ENCODE measurements at places on chromosomes 3 and 15.

DNA sequence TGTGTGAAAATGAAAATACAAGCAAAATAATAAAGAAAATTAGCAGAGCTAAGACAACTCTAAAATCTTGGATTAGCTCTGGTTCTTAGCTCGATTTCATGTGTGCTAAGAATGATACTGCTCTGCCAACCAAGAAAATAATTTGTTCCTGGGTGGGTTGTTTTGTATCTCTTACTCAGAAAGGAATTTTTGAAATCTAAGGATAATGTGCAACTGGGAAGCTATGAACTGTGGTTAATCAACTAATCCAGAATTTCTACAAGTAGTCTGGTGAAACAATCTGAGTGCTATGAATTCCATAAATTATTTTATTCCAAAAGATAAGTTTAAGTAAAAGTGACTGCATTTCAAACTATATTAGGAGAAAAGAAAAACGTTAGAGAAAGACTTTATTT is 92.0 kb downstream of the TFDP2 start:
- no peak for DNase-seq

DNA sequence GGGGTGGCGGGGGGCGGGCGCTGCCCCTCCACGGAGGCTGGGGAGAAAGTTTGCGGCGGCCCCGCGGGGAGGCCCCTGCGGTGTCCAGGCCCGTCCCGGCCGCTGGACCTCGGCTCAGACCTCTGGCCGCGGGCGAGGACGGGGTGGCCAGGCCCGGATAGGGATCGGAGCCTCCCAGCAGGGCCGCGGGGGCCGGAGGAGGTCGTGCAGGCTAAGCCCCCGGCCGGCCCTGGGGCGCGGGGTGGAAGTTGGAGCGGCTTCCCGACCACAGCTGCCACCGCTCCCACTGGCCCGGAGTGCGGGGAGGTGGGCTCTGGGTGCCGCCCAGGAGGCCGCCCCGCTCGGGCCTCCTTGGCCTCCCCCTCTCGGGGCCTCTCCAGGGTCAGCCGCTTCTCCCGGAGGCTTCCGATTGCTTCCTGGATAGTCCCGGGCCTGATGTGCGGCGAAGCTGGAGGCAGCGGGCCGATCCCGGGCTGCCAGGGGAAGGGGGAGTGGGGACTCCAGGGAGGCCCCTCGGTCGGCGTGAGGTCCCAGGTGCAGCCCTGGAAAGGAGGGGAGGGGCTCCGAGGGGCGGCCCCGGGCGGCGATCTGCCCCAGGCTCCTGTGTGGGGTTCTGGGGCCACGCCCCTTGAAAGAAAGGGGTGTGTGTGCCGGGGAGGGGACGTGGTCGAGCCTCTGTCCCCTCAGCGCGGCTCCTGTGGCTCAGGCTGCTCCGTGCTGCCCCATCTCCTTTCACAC is 907 bp downstream of the PLXNA1 start:
- peak; percentile 51 for DNase-seq

DNA sequence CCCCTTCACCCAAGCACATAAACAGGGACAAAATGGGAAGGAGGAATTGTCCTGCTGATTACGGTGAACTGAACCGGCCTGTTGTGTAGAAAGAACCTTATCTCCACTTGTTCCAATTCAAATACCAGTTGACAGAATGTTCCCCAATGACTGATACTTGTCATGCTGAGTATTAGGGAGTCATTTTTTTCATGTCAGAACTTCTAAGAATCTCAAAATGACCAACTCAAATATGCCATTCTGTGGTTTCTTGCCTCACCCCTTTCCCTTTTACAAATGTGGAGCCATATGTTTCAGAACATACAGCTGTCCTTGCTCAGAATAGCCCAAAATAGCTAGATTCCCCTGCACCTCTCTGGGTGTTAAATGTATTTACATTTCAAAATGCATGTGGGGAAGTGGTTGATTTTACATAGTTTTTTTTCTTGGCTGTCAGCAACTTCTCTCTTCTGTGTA is 405.9 kb upstream of the TBL1XR1 start:
- DNase-seq: no peak

DNA sequence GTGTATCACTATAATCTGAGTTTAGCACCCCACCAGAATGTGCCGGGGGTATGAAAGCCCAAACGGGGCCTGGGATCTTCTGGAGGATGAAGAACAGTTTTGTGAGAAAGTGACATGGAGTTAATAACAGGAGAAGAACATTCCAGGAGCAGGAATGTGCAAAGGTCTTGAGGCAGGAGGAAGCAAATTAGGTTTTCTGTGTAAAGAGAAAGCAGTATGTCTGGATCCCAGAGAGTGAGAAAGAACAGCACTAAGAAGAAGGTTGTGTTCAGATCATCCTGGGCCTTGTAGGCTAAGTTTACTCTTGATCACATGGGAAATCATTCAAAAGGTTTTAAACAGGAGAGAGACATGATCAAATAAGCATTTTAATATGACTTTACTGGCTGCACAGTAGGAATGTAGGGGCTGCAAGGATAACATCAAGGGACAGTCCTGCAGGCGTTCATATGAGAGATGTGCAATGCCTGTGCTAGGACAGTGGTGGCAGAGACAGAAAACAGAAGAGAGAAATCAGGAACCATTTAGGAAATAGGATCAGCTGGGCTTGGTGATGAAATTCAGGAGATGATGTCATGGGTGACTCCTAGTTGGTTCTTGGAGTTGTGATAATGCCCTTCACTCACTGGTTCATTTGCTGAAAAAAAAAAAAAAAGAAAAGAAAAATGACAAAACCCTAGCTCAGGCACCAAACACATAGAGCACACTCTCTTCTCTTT is 113.5 kb downstream of the TNIK start:
- no peak for DNase-seq

- DNase-seq: no peak
Measured at GRCh38 chr3:178676942-178677790, 140.9 kb downstream of the KCNMB2 start.

GRCh38 chr15:31525988-31526665 is 199.5 kb downstream of the KLF13 start:
- DNase-seq: no peak

DNA sequence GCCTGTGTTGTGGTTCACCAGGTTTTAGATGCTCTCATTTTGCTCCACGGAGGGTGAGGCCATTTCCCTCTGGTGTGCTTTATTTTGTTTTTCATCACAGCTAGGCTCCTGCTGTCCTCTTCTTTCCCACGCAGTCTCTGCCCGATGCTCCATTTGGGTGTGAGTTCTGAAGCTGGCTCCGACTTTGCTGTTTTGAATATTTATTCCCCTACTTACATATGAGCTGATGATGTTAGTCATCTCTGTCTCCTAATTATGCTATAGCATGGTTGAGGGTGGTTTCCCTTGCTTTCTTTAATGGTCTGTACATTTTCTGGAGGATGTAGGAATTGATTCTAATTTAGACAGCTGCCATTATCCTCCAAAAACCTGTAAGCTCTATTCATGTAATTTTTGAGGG is 168.1 kb upstream of the MYRIP start:
- no peak for DNase-seq

DNA sequence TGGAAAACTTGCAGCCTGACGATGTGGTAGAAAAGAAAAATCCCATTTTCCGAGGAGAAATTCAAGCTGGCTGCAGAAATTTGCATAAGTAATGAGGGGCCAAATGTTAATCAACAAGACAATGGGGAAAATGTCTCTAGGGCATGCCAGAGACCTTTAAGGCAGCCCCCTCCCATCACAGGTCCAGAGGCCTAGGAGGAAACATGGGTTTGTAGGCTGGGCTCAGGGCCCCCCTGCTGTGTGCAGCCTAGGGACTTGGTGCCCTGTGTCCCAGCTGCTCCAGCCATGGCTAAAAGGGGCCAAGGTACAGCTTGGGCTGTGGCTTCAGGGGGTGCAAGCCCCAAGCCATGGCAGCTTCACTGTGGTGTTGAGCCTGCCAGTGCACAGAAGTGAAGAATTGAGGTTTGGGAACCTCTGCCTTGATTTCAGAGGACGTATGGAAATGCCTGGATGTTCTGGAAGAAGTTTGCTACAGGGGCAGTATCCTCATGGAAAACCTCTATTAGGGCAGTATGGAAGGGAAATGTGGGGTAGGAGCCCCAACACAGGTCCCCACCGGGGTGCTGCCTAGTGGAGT is 75.9 kb upstream of the CADPS start:
- DNase-seq: no peak

GRCh38 chr3:171749124-171749523 is 61.2 kb downstream of the PLD1 start:
- DNase-seq: no peak

DNA sequence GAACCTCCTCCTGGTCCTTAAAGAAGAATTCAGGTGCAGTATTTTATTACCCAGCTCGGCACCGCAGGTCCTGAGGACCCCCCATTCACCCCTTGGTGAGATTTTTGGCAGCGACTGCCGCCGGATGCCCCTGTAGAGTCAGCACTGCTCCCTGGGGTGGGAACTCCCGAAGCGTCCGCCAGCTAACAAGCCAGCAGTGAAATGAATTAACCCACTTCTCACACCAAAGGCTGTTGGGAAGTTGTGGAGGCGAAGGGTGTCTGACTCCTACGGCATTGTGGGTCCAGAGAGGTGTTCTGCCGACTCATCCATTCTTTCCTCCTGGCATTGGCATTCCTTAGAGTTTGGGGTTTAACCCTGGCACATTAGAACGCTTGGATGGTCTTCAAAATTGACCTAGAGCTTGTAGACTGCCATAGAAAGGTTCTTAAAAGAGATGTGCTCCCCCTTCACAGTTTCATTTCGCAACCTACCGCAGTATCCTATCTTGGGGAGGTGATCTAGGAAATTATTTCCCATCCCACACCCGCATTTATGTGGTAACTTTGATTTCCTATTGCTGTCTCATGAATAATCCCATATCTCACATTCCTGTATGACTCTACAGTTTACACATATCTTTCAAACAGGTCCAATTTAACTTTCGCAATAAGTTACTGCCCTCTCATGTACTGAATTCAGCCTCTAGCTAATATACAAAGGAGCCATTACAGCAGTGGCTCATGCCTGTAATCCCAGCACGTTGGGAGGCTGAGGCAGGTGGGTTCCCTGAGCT is 879 bp upstream of the EIF5A2 start:
- no peak for DNase-seq

DNA sequence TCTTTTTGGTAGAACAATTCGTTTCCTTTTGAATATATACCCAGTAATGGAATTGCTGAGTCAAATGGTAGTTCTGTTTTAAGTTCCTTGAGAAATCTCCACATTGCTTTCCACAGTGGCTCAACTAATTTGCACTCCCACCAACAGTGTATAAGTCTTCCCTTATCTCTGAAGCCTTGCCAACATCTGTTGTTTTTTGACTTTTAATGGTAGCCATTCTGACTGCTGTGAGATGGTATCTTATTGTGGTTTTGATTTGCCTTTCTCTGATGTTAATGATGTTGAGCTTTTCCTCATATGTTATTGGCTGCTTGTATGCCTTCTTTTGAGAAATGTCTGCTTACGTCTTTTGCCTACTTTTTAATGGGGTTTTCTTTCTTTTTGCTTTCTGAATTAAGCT is 270.6 kb upstream of the MEIS2 start:
- DNase-seq: no peak

DNA sequence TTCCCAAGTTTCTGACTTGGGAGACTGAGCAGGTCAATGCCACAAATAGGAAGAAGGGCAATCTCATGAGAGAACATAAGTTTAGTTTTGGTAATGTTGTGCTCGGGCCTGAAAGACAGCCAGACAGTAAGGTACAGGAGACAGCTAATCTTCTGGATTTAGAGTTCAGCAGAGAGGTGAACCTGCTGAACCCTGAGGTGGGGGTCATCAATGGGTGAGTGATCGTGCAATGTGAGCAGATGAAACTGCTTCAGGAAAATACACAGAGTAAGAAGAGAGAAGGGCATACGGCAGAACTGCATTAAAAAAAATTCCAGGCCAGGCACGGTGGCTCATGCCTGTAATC is 23.3 kb downstream of the RUBCN start:
- DNase-seq: no peak

- no peak for DNase-seq
Measured at GRCh38 chr15:38260077-38260476, 7.4 kb downstream of the SPRED1 start.

DNA sequence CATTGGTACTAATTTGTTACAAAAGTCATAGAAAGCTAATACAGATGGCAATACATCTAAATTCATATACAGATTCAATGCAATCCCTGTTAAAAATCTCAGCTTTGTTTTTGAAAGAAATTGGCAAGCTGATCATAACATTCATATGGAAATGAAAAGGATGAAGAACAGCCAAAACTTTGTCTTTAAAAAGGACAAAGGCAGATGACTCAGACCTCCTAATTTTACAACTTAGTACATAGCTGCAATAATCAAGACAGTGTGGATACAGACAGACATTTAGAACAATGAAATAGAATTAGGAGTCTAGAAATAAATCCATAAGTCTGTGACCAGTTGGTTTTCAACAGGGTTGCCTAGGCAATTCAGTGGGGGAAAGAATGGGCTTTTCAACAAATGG is 63.3 kb downstream of the AQP9 start:
- no peak for DNase-seq

DNA sequence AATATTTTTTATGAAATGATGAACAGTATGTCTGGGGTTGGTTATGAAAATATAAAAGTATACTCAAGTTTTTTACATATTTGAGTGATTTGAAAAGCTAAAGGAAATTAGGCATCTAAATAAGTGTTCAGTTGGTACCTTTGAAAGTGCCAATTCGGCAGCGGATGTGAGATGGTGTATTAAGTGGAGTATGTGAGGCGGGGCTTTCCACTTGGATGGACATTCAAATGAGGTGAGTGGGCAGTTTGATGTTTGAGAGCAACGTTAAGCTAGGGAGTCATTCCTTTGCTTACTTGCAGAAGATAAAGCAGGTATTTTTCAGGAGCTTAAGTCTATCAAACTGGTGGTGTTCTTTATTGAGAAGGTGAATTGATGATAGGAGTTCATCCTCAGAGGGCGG is 189.0 kb upstream of the GOLIM4 start:
- no peak for DNase-seq

DNA sequence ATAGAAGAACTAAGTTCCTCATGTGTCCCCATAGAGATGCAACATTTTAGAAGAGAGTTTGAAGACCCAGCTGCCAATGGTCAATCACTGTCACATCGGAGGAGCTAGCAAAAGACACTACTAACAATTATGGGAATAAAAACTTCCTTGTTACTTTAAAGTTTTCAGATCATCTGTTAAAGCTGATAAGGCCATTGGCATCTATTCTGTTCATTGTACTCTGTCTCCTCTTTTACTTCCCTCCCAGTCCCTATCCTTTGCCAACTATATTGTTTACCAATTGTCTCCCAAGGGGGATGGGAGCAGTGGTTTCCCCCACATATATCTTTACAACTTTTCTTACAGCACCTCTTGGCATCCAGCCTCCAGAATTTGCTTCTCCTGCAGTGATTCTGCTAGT is 81.0 kb downstream of the FAM174B start:
- no peak for DNase-seq

DNA sequence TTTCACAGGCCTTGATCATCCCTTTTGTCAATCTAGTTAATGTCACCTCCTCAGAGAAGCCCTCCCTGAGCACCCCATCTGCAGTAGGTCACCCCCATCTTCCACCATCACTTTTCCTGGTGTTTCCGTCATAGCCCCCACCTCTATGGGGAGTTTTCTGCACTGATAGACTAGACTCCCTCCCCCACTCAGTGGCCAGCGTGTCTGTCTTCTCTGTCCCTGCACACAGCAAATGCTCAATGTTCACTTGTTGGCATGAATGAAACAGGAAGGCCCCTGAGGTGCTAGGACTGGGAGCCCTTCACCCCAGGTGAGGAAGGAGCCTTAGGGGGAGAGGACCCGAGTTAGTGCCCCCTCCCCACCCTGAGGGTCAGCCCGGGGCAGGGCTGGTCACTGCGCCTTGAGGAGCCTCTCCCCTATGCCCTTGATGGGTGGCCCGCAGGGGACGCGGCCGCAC is 15.8 kb upstream of the FANCD2 start:
- DNase-seq: no peak
